ENCODE measurements at places on chromosomes 7 and 10.
A peak's percentile ranks its signal among the peaks of the same experiment; 100 is the strongest.

- DNase-seq, result no peak
These were observed 49.2 kb downstream of the GSDME start for GRCh38 chr7:24707988-24708615.

DNA sequence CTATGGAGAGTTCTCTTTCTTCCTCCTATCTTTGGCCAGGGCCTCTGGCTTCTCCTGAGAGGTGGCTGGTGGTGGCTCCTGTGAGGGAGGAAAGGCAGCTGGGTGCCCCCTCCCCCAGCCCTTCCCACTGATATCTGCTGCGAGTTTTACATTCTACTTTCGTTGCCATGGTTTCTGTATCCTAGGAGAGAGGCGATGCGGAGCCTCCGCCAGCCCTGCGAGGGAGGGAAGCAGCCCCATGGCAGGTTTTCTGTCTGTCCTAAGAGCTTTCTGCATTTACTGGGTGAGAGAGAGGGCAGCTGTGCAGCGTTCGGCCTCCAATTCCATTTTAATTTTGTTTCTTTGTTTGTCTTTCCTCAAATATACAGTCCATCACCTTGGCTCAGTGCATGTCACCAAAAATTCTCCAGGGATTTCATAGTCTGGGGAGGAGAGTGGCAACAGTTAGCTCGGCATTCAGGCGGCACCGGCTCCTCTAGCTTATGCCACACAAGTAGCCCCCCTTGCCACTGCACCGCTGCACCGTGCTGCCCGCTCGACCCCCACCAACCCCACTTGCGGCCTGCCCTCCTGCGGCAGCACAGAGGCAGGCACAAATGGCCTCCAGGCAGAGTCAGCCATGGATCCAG, 20.4 kb downstream of the DNAJB12 start:
- peak; percentile 30 for DNase-seq

- DNase-seq, result no peak
These were observed 96.4 kb upstream of the AOAH start for GRCh38 chr7:36820527-36821170.

DNA sequence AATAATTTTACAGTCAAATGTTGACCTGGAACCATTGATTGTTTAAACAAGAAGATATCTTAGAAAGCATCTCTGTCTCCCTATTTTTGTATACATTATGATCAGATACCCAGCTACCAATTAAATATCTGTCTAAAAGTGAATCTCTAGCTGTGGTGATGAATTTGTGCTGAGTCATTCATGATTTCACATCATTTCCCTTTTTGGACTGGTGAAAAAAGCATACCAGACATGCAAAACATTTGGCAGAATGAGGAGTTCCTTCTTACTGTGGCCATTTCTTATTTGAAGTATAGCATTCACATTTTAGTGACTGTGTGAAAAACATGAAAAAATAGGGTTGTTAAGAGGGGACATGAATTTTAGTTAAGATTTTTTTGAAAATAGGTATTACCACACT, 98.0 kb upstream of the GATA3 start:
- no peak for DNase-seq

- DNase-seq, result no peak
These were observed 65.0 kb downstream of the CACNB2 start for GRCh38 chr10:18205098-18205834.

DNA sequence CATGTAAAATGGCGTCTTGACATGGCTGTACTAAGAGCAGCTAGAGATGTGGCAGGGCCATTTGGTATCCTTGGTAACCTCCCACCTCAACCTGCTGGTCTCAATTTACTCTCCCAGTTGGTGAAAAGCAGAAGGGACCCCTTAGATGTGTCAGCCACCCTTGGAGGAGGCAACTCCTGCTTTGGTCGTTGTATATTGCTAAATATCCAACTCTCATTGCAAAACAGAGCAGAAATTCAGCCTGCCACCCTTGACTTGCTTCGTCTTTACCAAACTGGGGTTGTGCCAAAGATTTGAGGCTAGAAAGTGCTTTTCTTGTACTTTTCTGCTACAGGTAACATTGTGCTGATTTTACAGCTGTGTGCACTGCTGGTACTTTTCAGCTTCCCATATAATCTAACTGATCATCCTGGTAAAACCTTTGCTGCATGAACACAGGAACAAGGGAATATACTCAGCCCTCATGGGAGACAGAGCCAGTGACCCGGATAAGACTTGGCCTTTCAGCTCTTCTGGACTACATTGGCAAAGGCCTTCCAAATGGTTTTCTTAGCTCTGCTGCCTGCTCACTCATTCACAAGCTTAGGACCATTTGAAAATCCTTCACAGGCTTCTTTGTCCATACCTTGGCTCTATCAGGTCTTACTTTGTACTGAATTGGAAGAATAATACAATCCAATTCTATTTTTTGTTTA, 2.2 kb upstream of the VSTM4 start:
- DNase-seq, result no peak

- DNase-seq, result no peak
These were observed 100.3 kb downstream of the HGF start for GRCh38 chr7:81669476-81670105.

DNA sequence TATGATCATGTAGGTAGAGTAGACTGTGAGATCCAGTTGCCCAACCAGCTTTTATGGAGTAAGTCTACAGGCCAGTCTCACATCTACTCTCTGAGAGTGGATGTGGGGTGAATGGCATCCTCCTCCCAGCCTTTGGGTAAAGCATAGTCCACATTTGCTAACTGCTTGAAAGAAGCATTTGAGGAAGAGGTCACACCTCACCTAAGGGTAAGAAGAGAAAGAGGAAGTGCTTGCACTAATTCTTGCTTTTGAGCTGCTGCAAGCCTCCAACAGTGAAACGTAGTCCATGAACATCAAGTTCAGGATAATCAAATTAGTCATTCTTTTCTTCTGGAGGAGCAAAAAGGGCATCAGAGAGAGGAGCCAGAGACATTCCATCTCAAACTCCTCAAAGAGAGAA, 93.9 kb upstream of the AGR3 start:
- no peak for DNase-seq

DNA sequence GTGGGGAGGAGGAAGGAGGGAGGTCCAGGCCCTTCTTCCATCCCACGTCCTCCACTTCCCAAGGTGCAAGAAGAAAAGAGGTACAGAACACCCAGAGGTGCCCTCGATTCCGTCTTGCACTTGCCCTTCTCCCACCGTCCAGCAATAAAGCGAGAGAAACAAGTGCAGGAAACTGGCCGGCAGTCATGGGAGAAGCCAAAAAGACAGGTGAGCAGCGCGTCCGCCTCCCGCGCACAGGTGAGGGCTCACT, 1.3 kb downstream of the C10orf95 start:
- no peak for DNase-seq

- no peak for DNase-seq
These were observed 700.0 kb upstream of the PCDH15 start for GRCh38 chr10:55500931-55501559.

- DNase-seq, result no peak
These were observed 132.6 kb downstream of the SLC25A13 start for GRCh38 chr7:96189129-96189820.

- no peak for DNase-seq
These were observed 175.8 kb upstream of the ANK3 start for GRCh38 chr10:60565492-60565891.

GRCh38 chr10:60703266-60704041, 74.8 kb upstream of the CDK1 start:
- DNase-seq, result no peak

- DNase-seq, result no peak
These were observed 20.5 kb upstream of the DNAJB12 start for GRCh38 chr10:72375173-72375572.

GRCh38 chr7:52119537-52119936, 802.9 kb upstream of the COBL start:
- no peak for DNase-seq

- DNase-seq, result peak; percentile 16
These were observed 117.2 kb upstream of the KLF6 start for GRCh38 chr10:3902054-3902808.

DNA sequence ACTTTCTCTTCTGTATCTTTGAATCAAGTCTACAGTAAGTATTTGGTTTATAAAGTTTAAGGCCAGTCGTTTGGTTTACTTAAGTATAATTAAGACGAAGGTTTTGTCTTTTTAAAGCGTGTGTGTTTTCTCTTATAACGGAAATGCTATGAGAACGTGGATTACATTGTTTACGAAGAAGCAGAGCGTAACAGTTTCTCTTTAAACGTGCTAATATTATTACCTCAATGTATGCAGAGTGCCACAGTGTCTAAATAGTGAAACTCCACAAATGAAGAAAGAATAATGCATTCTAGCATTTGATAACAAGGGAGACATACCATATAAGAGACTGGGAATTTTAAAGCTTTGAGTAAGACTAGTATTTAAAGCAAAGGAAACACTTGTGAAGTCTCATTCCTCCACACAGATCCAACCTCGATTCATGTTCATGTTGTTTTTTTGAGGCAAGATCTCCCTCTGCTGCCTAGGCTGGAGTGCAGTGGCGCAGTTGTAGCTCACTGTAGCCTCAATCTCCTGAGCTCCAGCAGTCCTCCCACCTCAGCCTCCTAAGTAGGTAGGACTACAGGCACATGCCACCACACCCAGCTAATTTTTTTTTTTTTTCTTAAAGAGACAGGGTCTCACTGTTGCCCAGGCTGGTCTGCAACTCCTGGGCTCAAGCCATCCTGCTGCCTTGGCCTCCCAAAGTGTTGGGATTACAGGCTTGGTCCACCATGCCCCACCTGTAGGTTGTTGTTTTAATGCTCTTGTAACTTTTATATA, 75.1 kb downstream of the ANKRD61 start:
- peak; percentile 28 for DNase-seq

- DNase-seq, result no peak
These were observed at the start of gene PLEKHS1 for GRCh38 chr10:113751181-113751732. PLEKHS1 (plus strand) TSS chr10:113751682; CDS start chr10:113755278, 3,596 bp downstream.

- no peak for DNase-seq
These were observed 34.7 kb downstream of the NET1 start for GRCh38 chr10:5447056-5447455.
